GM06990 (cell line): ENCODE measurements at places on chromosomes 5 and 9.

- no peak for DNase-seq
Measured at GRCh38 chr5:72845889-72846288, 29.4 kb downstream of the TNPO1 start.

DNA sequence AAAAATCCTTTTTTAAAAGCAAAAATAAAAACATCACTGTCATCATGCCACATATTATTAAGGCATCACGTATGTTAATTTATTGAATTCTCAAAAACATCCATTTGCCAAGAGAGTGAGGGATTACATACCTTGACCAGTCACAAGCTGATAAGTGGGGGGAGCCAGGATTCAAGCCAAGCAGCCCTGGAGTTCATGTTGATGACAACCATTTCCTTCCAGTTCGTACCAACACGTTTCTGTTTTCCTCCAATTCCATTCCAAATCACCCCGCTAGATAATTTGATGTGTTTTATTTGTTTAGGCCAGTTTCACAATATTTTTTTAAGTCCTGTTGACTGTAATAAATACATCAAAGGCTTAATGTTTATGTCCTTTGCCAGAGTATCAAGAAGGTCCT lies 53.0 kb downstream of the SLC1A3 start:
- DNase-seq: no peak

- DNase-seq: no peak
Measured at GRCh38 chr5:172920447-172920849, 38.8 kb upstream of the RPL26L1 start.

DNA sequence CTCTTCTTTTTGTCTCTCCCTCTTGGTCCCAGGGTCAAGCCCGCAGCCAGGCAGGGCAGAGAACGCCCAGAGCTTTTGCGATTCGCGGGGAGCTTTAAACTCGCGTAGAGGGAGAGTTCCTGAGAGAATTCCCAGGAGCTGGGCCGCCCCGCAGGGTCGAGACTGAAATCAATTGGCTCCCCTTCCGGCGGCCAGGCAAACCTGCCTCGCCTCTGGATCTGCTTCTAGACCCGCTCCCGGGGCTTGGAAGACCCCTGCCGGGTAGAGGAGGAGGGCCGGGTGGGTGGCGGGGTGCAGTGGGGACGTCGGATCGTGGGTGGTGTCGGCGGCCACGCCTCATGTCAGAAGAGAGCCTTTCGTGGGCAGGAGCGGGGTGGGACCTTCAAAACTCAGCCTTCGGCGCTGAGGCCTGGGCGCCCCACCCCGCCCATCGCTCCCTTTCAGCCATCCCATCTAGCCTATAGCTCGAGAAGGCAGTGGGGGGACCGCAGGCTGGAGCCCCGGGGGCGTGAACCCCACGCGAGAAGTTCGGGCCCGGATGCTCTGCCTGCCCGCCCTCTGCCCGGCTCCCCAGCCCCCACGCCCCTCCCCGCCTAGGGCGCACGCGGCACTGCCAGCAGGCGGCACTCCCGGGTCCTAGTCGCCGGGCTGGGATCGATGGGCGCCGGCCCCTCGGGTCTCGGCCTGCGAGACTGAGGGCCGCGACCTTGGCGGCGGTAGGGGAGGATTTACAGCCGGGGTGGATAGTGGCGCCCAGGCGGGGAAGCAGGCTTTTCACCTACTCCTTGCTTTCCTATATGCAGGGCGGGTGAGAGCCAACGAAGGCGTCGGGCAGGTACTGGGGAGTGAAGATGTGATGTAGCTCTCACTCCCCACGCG lies 6.1 kb downstream of the PRDM6 start:
- DNase-seq: no peak

DNA sequence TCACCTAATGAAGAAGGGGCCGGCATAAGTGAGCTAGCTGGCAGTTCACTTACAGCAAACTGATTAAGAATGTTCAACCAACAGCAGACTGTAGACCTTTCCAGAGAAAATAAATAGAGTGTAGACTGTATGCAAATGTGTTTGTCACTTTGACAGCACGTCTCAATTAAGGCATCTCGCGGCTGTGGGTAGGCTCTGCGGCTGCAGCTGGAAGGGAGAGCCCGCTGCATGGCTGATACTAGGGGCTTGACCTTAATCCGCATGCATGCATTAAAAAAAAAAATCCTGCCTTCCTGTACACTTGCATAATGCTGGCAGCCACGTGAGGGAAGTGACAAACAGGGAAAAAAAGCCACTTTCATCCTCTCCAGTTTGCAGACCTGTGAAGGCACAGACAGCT lies 82.3 kb downstream of the CRB2 start:
- DNase-seq: no peak

- DNase-seq: no peak
Measured at GRCh38 chr9:126394802-126395201, 68.2 kb downstream of the MVB12B start.
